Activated T-cell treated with anti-CD3 and anti-CD28 coated beads, Interleukin-2, amount 50 U/mL, for 1 hour (primary cell): ENCODE measurements at places on chromosomes 7 and 10.

GRCh38 chr7:98230746-98231471, 19.7 kb downstream of the BHLHA15 start:
- no peak for DNase-seq

DNA sequence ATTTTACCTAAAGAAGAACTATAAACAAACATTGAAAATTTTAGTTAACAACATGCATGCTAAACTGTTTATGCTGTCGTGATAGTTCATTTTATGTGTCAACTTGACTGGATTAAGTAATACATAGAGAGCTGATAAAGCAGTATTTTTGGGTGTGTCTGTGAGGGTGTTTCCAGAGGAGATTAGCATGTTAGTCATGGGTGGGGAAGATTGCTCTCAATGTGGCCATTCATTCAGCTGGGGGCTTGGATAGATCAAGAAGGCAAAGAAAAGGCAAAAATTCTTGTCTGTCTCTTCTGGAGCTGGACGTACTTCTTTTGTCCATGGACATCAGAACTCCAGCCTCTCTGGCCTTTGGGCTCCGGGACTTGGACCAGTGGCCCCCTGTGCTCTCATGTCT, 172.9 kb upstream of the SEMA3E start:
- DNase-seq: no peak

DNA sequence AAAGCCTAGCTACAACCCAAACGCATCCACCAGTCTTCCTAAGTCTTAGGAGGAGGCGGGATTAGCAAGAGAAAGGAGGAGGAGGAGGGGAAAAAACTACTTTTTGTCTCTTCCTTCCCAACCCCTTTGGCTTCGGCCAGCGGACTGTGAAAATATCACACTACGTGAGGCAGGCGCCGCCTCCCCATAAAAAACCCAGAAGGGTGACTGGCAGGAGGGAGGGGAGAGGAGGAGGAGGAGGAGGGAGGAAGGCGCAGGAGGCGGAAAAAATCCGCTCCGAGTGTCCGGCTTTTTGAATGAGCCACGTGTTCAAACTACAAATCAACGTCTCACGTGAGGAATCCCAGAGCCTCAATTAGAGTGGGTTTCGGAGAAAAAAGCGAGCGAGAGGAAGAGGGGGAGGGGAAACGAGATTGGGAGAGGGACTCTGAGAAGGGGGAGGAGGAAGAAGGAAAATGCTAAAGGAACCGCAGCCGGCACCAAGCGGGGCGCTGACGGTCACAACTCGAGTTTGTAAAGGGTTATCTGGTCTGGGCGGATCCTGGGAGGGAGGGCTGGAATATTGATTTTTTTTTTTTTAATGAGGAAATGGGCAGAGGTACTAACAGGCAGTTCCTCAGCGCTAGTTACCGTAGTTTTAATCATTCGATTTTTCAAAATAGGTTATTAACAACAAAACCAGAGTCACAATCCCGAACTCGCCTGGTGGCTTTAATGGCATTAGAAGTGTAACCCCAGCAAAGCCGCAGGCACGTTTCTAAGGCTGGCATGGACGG, at the start of gene IGF2BP3:
IGF2BP3 (minus strand) TSS at position 162 of the 776 bp plus-strand sequence. CDS start 381 bp downstream, outside the sequence.
- peak; percentile 33 for DNase-seq

DNA sequence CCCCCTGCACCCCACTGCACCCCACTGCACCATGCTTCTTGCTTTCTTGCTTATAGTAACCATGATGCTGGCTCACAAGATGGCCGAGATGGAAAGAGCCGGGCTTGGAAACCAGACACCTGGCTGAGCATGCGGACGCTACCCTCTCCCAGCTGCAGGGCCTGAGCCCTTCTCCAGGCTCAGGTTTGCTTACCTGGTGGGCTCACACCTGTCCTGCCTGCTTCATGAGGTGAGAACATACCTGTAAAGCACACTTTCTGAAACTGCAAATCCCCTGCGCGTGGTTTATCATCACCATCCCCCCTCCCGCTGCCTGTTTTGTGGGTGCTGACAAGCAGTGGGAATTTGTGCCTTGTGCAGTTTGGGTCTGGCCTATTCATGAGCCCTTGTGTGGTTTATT, 302.7 kb downstream of the GLRX3 start:
- DNase-seq: no peak

DNA sequence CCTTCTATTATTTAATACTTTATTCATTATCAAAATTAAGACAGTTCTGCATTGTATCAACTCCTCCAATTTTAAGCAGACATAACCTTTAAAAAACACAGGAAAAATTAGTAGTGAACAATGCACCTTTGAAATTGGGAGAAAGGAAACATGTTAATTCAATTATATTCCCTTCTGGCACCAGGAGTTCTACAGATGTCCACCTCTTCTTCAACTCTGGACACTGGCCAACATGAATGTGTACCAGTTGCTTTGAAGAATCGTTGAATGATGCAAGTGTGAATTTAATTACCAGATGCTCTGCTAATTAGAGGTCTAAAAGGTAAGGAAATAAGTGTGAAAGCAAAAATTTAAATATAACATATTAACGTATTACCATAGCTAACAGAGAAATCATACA, 206.7 kb upstream of the IGFBP3 start:
- DNase-seq: no peak

DNA sequence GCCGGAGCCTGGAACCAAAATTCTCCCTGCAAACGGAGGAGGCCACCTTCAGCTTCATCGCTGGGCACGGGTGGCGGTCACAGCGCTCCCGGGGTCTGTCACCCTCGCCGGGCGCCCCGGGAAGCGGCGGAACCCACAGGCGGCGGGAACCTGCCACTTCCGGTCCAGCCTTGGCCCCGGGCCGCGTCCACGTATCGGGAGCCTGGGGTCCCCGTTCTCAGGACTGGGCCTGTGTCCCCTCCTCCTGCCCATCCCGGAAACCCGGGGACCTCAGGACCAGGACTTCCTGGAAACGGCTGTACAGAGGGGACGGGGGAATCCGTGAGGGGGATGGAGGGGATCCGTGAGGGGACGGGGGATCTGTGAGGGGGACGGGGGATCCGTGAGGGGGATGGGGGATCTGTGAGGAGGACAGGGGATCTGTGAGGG, 25.4 kb downstream of the PDGFA start:
- no peak for DNase-seq

DNA sequence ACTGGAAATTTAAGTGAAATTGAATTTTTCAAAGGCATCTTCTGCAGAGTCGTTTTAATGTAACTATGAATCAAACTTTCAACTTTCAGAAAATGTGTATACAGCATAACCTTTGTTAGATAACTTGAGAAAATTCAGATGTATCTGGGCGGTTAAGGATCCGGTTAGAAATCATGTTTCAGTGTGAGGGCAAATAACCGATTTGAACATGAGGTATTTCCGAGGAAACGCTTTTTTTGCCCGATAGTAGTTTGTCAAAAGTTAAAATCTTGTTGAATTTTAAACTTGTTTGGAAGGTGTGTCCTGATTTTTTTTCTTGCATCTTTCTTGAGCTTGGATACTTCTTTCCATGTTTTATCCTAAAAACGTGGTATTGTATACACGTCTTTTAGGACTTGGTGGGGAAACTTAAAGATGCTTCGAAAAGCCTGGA, 1.3 kb upstream of the BMI1 start:
- no peak for DNase-seq

DNA sequence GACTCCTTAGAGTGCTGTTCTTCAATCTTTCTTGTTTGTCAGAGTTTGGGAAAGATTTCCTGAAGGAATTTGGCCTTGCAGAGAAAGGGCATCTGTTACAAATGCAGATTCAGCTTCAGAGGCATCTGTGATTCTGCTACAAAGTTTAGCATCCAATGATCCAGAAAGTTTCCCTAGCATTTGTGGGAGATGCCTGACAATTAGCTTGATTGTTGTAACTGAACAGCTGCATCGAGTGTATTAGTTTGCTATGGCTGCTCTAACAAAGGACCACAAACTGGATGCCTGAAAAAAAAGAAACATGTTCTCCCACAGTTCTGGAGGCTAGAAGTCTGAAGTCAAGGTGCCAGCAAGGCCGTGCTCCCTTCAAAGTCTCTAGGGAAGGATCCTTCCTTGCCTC, 365.1 kb downstream of the GRID1 start:
- no peak for DNase-seq

DNA sequence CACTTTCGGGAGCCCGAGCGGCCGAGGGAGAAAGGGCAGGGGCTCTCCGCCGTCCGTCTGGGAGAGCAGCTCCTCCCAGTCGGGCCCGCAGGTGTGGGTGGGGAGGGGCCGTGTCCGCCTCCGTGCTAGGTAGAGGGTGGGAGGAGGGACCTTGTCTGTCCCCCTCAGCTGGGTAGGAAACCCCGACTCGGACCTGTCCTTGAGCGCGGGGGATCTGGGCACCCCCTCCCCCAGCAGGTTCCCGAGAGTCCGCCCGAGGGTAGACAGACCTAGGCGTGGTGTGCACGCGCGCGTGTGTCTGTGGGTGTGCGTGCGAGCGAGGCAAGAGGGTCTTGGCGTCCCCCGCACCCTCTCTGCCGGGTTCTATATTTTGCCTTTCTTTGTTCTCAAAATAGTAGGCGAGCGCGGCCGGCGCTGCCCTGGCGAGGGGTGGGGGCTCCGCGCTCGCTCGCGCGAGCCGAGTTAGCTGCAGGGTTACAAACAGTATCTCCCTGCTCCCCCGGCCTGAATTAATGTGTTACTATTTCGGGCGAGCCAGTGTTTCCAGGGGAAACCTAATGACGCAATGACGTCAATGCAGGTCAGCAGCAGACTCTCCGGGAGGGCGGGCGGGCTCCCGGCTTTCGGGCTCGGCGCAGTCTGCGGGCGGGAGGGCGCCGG, 73.9 kb upstream of the LEP start:
- peak; percentile 26 for DNase-seq

GRCh38 chr10:22573820-22574569, 140.4 kb downstream of the PIP4K2A start:
- DNase-seq: peak; percentile 41

DNA sequence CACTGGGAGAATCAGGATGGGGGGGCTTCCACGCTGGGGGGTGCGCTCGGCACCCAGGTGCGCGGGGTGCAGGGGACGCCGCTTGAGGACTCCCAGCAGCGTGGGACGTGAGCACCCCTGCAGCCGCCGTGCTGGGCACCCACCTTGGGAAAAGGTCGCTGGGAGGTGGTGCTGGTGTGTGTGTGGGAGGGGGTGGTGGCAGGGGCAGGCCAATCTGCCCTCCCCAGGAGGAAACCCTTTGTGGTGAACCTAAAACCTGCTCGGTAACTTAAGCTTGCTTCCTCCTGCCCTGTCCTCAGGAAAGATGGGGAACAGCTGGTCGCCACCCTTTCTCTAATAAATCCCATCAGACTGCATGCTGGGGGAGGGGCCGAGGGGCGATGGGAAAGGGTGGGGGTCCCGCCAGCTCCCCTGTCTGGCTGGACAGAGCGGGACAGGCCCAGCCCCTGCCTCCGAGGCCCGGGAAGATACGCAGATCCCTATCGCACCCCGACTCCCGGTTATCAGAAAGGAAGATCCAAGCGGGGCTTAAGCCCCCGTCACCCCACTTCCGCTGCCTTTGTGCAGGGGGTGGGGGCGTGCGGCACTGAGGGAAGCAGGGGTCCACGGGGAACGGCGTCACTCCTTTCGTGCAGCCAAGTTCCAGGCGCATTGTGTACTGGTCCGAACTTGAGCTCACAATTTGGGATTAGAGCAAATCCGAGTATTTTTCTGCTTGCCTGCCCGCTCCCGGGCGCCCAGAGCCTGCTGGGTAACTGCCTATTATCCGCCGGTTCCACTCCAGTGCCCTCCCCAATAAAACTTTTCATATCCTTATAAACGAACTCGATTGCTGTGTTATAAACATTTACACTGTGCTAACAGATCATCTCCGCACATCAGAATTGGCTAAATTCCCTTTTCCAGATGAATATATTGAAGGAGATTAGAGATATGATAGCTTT, 64.6 kb downstream of the UNCX start:
- DNase-seq: no peak

GRCh38 chr7:116984917-116985316, 31.6 kb downstream of the ST7 start:
- no peak for DNase-seq

GRCh38 chr10:4511509-4511908, 314.5 kb upstream of the AKR1E2 start:
- DNase-seq: no peak

DNA sequence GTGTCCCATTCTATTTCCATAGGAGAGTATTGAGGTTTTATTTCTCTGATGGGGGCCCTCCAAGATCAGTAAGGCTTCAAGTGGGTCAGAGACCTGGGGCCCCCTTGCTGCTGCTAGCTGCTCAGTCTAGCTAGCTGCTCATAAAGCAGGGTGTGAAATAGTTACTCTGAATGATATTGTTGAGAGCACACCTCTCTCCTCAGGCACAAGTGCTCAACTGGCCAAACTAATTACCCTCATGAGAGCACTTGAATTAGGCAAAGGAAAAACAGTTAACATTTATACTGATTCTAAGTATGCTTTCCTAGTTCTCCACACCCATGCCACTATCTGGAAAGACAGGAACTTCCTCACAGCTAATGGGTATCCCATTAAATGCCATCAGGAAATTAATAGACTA, 5.4 kb upstream of the SFTPA1 start:
- DNase-seq: no peak

DNA sequence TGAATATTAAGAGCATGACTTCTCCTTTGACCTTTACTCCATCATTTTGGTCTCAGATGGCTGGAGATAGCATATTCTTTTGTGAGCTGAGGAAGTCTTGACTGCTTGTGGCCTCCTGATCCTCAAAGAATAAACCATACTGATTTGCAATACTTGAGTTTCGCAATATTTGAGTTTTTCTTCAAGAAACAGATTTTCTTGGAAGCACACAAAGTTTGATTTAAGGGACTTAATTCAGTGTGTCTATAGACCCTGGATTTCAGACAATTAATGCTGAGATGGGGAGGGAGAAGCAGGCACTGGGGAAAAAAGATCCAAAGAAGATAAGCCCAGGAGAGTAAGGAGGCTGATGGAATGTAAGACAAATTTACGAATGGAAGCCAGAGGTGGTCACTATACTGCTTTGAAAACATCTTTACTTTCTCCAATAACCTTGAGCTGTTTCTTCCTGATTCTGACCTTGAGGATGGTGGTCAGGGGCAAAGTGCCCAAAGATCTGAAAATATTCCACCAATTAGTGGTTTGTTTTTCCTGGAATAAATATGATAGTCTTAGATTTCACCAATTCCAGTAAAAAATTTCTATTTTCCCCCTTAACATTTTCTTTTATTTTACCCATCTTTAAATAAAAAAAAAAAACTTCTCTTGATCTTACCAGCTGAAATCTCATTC, 7.5 kb downstream of the EPDR1 start:
- DNase-seq: no peak

DNA sequence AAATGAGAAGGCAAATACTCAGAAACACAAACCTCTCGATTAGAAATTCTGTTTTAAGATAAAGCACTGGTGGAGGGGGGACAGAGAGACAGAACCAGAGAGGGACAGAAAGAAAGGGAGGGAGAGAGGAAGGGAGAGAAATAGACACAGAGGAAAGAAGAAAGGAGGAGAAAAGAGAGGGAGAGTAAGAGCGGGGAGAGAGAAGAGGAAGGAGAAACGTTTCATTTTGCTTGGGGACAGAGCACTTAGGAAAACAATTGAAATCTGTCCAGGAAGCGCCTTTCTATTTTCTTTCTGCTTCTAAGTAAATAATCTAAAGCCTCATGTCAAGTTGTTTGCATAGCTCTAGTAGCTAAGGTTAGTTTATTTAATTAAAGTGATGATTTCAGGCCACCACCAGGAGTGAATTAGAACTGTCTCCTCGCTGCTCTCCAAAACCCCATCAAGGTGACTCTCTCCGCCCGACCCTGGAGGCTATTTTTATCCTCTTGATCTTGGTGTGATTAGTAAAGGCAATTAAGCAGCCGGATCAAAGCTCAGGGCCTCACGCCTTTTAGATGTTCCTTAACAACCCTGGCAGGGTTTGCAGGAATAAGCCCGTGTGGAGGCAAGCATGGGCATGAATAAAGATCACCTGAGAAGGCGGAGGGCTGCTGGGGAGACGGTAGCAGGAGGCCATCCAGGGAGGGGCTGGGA, 73.4 kb upstream of the INSIG1 start:
- no peak for DNase-seq
